ENCODE measurements at places on chromosomes 12 and 14. TPM values are rescaled to one million over a fixed set of nuclear protein-coding genes. Genes with fewer than 3 reads are reported as not detected.

The NFATC4 gene
- 14.6 TPM for total RNA-seq

The MFAP5 gene
- 2.3 TPM for total RNA-seq

The CAPZA3 gene
- not detected for total RNA-seq

The C1RL gene
- 2.5 TPM for total RNA-seq

The LMNTD1 gene
- total RNA-seq, result 1.9 TPM

GRCh38 chr12:77745624-77746023 is 85.1 kb upstream of the NAV3 start:
- H3K36me3 ChIP-seq, result no peaks in the 10 kb centered on the region
- no peak overlapping the region for H3K4me3 ChIP-seq
- DNase-seq, result no peak
- H3K27ac ChIP-seq, result no peak overlapping the region
- no peaks in the 10 kb centered on the region for H3K4me1 ChIP-seq
- H3K27me3 ChIP-seq, result no peaks in the 10 kb centered on the region

DNA sequence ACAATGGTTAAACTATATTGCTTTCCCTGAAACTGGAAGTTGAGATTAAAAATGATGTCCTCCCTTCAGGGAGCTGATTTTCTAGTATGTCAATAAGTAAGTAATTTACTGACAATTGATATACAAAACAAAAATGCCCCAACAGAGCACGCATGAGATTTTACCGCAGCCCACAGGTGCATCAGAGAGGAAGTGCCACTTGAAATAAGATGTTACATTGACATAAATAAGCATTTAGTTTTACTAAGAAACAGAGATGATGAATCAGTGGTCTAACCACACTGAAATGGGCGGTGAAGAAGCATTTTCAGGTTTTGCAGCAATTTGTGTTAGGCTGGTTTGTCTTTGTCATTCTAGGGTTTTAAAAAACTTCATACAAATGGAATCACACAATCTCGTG is 8.8 kb upstream of the CLECL1 start:
- peaks cover 9% of the 10 kb centered on the region for H3K27me3 ChIP-seq
- H3K4me3 ChIP-seq, result no peak overlapping the region
- no peak for DNase-seq
- no peak overlapping the region for H3K27ac ChIP-seq
- H3K4me1 ChIP-seq, result no peaks in the 10 kb centered on the region
- no peaks in the 10 kb centered on the region for H3K36me3 ChIP-seq

GRCh38 chr12:19130224-19131024 is 891 bp downstream of the PLEKHA5 start:
- H3K27me3 ChIP-seq, result no peaks in the 10 kb centered on the region
- peak overlapping the region; percentile 29 for H3K27ac ChIP-seq
- peaks cover 20% of the 10 kb centered on the region for H3K36me3 ChIP-seq
- H3K4me1 ChIP-seq, result peaks cover 9% of the 10 kb centered on the region
- H3K4me3 ChIP-seq, result peak overlapping the region; percentile 86

DNA sequence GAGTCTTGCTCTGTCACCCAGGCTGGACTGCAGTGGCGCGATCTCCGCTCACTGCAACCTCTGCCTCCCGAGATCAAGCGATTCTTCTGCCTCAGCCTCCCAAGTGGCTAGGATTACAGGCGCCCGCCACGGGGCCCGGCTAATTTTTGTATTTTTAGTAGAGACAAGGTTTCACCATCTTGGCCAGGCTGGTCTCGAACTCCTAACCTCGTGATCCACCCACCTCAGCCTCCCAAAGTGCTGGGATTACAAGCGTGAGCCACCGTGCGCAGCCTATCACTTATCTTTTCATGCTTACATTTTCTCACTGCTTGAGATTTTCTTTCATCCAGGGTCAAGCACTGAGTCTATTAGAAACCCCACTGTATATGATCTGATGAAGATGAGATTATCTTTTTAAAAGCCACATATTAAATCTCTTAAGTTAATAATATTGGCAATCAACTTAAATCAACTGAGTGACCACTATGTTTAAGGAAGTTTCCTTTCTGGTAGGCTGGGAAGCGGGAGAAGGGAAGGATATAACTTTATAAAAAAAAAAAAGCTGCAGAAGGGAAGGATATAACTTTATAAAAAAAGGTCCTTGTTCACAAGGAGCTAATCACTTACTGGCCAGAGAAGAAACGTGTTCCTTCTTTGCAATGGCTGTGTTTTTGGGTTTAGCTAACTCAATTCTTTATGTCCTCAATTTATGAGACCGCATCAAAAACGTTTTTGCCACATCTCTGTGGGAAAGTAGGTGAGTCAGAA is 1.3 kb upstream of the MDM2 start:
- H3K4me3 ChIP-seq, result peak overlapping the region; percentile 75
- peak overlapping the region; percentile 86 for H3K27ac ChIP-seq
- peaks cover 34% of the 10 kb centered on the region for H3K36me3 ChIP-seq
- H3K4me1 ChIP-seq, result peaks cover 18% of the 10 kb centered on the region
- H3K27me3 ChIP-seq, result no peaks in the 10 kb centered on the region

DNA sequence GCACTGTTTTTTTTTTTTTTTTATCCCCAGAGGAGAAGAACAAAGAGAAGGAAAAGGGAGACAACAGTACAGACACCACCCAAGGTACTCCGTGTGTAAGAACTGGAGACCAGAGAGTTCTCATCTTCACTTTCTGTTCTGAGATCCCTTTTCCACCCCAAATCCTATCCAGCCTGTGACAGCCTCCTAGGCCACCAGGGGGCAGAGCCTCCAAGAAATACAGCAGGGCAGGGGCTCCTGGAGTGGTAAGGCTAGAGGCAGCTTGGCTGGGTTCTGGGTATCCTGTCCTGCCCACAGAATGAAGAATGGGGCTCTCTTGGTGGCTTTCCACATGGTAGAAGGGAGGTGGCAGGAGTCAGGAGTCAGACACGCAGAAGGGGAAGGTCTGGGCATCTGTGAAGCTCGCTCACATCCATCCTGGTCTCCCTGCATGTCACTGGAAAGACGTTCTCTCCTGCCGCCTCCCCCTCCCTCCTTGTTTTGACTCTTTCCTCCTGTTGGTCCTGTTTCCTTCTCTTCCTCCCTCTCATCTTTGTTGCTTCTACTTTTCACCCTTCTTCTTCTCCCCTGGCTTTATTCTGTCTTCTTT is 12.0 kb downstream of the CLSTN3 start:
- H3K27me3 ChIP-seq, result no peaks in the 10 kb centered on the region
- H3K36me3 ChIP-seq, result no peaks in the 10 kb centered on the region
- DNase-seq, result peak; percentile 14
- H3K4me1 ChIP-seq, result no peaks in the 10 kb centered on the region

- H3K36me3 ChIP-seq, result no peaks in the 10 kb centered on the region
- H3K27ac ChIP-seq, result no peak overlapping the region
- H3K4me3 ChIP-seq, result no peak overlapping the region
These were observed 61.7 kb downstream of the LRFN5 start for GRCh38 chr14:41668356-41668755.
